ENCODE measurements at places on chromosomes 5 and 9.

GRCh38 chr9:31394015-31394473 is 990.4 kb upstream of the ACO1 start:
- DNase-seq, result no peak

GRCh38 chr5:148659641-148660345 is 5.5 kb upstream of the HTR4 start:
- DNase-seq, result no peak

DNA sequence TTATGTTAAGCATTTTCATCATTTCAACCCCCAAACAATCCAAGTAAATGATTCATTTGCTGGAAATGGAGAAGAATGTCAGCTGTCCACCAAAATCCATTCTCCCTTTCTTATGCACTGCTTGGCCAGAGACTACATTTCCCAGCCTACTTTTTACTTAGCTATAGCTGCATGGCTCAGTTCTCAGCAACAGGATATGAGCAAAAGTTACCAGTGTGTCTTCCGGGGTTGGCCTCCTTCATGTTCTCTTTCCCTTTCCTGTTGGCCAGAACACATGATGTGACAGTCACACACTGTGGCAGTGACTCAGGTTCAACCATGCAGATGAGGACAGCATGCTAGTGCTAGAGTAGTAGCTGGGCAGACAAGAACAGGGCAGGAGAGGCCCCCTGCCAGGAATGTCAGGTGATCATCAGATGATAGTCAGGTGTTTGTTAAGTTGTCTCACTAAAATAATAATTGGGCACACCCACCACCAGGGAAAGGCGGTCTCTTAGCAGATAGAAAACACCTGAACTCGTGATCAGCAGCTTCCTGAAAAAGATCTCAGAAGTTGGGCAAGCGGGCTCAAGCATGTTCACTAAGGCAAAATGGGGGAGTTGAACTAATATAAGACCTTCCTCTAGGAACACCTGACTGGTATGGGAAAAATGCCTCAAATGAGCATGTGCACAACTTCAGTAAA is 12.2 kb downstream of the GPR150 start:
- peak; percentile 83 for DNase-seq

DNA sequence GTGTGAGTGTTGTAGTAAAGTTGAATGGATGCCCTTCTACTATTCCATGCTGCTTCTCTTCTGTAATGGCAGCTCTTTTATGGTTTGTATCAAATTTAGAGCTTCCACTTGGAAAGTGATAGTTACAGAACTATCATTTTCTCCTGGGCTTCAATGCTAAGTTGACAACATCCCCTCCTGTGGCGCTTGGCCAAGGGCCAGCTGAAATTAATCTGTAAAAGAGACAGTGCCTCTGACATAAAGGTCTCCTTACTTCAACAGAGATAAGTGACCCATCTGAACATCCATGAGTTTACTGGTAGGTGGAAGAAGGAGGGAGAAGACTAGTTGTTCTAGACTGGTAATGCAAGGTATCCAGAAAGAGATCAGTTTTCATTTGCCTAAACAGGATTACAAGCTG is 39.7 kb downstream of the CHSY3 start:
- no peak for DNase-seq

DNA sequence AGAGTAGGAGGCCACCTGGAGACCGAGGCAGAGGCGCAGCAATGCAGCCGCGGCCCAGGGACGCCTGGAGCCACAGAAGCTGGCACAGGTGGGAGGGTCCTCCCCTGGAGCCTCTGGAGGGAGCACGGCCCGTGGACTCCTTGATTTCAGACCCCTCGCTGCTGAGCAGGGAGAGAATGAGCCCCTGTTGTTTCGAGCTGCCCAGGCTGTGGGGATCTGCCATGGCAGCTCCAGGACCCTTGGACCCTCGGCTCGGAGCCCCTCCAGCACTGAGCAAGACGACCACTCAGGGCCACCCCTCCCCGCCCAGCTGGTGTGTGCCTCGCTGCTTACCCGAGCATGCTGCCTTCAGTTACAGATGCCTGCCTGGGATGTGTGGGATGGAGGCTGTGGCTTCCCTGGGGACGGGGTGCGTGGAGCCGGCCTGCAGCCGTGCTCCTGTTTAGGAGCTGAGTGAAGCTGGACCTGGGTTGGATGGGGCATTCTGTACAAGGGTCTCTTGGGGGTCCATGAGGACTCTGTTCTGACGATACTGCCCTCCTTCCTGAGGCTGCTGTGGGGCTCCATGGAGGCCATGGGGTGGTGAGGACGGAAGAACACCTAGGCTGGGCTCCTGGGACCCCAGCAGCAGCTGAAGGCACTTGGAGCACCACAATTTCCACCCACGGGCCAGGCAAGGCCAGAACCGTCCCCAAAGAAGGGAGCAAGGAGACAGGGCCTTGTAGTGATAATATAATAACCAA is 115.1 kb upstream of the LPCAT1 start:
- DNase-seq, result no peak

DNA sequence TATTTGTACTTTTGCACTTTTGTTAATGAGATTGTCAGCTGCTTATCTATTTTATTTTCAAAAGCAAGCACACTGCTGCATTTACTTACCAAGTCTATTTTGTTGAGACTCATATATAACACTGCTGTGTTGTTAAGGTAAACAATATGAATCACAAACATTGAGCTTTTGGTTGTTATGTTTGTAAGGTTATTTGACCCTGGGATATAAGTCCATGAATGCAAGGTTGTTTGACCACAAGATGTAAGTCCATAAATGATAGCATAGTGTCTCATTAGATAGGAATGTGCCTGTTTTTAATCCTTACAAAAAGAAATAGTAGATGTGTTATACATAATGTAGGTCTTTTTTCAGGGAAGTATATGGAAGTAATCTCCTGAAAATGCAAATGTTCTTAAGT is 845.9 kb downstream of the CDH9 start:
- no peak for DNase-seq

GRCh38 chr9:125509476-125509875 is 197.5 kb downstream of the MAPKAP1 start:
- no peak for DNase-seq

DNA sequence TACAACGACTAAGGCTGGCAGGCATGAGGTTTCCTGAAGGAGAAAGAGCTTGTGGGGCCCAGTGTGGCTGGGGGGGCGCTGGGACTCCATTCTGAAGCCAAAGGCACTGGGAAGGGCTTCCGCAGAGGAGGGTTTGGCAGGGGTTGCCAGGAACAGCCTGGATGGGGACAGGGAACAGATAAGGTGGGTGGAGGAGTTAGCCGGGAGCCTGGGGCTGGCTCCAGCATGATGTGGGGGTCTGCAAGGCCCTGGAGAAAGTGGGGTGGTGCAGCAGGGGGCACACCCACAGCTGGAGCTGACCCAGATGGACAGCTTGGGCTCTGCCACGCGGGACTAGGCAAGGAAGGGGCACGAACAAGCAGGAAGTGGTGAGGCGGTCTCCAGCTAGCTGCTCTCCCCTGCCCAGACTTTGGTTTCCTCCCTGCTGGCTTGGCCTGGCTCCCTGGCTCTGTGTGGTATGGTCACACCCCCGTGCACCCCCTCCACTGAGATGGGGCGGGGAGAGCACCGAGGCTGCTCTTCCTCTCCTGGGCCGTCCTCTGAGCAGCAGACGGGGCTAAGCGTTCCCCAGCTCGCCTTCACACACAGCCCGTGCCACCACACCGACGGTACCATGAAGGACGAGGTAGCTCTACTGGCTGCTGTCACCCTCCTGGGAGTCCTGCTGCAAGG is at the start of gene LTC4S:
Gene LTC4S, plus strand, starts transcription at position 519 of the 672 bp plus-strand sequence. Its CDS starts 95 bp downstream, at position 614.
- no peak for DNase-seq

- DNase-seq, result no peak
Measured at GRCh38 chr5:133941456-133942196, 26.8 kb downstream of the C5orf15 start.

GRCh38 chr9:15077946-15078729 is 167.9 kb upstream of the FREM1 start:
- no peak for DNase-seq

DNA sequence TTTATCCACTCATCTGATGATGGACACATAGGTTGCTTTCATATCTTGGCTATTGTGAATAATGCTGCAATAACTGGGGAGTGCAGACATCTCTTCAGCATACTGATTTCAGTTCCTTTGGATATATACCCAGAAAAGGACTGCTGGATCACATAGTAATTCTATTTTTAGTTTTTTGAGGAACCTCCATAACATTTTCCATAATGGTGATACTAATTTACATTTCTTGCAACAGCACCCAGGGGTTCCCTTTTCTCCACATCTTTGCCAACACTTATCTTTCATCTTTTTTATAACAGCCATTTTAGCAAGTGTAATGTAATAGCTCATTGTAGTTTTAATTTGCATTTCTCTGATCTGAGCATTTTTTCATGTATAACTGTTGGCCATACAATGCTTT is 34.1 kb upstream of the NR4A3 start:
- no peak for DNase-seq

DNA sequence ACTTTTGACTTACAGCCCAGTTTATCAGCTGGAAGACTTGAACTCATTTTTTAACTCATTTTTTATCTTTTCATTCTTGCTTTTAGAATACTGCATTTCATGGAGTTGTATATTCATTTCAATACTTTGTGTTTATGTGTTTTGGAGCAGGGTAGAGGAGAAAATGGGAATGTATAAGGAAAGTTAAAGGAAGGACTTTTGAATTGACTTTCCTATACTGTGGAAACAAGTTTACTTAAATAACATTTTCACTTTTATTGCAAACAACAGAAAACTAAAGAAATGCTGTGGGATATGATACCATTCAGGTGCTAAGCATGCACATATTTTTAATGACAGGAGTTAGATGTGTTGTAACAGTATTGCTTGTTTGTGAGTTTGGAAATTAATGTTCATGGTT is 11.7 kb downstream of the NIPBL start:
- DNase-seq, result no peak

GRCh38 chr9:33167084-33167971 is at the start of gene B4GALT1:
B4GALT1 (minus strand) TSS chr9:33167336; CDS start chr9:33167169, 167 bp downstream.
- peak; percentile 94 for DNase-seq

GRCh38 chr5:42751044-42751443 is 5.6 kb upstream of the CCDC152 start:
- DNase-seq, result no peak

DNA sequence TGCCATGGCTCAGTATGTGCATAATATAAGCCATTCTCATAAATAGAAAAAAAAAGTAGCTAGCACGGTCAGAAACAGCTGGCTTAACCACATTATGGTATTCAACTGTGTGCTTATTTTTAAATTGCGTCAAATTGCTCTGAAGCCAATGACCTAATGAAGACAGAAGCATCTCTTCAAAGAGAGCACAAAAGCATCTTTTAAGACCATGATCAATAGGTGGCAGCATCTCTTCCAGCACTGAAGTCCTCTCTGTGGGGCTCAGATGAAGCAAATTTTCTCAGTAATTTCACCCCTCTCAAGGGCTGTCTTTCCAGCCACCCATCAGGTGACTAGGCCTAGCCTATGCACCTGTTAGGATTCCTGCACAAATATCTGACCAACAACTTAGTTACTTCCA is 251.4 kb downstream of the GLIS3 start:
- no peak for DNase-seq

- DNase-seq, result no peak
Measured at GRCh38 chr5:43049236-43049635, 9.1 kb upstream of the ANXA2R start.

DNA sequence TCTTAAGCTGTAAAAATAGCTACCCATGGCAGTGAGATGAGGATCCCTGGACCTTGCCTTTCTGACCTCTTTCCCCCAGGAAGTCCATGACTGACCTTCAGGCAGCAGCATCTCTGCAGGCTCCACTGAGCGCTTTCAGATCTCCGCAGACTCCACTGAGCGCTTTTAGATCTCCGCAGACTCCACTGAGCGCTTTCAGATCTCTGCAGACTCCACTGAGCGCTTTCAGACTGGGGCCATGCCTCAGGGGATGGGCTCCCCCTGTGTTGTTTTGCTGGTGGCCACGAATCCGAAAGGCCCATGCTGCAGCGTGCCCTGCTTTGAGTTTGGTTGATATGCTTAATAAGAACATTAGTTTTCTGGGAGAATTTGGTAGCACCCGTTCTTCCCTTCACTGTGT is 254.2 kb downstream of the FANCC start:
- DNase-seq, result no peak

DNA sequence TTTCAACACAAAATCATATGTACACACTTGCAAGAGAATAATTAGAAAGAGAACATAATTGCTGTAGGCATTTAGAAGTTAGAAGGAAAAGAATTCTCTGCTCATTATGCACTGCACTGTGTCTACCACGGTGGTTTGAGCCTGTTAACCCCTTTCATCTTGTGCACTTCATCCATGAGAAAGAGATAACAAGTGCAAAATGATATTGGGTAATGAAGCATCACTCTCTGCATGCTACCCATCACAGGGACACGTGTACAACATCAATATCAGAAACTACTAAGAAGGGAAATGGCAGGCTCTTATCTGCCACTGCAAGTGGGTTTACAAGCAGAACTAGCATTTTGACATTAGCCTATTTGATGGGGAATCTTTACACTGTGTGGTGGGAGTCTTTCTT is 202.6 kb downstream of the CDH12 start:
- DNase-seq, result no peak

DNA sequence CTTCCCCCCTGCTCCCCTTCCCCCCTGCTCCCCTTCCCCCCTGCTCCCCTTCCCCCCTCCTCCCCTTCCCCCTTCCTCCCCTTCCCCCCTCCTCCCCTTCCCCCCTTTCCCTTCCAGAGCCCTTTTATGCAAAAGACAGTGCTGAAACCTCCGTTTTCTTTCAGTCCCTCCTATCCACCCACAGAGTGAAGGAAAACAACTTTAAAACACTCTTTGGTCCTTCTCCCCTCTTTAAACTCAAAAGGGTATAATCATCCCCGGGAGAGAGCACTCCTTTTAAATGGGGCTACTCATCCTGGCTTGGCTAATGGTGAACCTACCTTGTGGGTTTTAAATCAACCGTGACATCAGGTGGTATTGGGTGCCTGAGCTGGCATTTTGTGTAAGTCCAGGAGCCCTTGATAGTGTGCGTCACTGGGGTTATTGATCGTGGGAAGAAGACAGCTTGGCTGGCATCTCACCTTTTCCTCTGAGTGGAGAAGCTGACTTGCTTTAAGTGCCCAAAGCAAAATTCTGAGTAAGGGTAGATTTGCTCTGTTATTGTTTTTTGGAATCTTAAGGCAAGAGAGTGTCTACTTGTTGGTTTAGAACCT is 2.7 kb downstream of the LARP1 start:
- DNase-seq, result peak; percentile 65

DNA sequence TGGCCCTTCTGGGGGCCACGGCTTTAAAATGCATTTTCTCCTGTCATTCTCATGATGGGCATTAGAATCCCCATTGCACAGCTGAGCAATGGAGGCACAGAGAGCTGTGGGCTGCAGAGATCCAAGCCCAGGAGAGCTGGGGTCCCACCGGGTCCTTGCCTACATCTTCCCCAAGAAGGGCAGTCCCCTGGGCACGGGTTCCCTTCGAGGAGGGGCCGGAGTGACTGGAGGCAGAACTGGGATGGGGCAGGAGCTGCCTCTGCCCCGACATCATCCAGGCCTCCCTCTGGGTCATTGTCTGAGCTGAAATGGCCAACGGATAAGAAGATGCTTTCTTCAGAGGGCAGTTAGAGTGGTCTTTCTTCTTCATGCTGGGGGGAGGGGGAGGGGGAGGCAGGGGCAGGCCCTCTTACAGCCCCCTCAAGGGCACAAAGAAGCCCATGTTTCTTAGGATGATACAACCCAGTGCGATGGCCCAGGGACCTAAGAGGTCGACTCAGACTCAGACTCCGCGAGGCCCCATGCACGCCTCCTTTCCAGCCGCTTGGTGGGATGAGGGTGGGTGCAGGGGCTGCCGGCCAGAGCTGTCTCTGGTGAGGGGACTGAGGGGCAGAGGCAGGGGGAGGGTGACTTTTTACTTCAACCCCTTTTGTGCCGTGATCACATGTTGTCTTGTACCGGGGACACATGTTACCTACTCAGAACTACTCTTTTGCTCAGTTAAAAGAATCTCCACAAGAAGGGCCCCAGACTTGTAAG is 112.4 kb upstream of the IRX2 start:
- DNase-seq, result no peak

- no peak for DNase-seq
Measured at GRCh38 chr5:134851307-134851923, 5.6 kb downstream of the C5orf24 start.
